ENCODE measurements at places on chromosomes 2 and 18.

DNA sequence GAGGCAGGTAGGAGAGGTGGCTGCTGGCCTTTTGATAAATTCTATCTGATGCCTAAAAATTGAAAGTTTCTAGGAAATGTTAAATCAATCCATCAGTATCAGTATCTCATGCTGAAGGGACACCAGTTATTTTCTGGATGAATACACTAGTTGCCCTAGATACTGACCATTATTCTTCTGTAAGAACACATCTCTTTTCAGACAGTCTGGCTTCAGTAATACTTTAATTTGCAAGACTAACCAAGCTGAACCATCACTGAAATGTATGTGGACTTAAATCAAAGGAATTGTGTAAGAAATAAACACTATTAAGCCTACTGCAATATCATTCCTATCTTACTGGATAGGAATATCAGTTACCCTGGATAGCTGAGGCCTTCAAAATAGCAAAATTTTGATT lies 1546.3 kb downstream of the LRP1B start:
- no peak for DNase-seq

DNA sequence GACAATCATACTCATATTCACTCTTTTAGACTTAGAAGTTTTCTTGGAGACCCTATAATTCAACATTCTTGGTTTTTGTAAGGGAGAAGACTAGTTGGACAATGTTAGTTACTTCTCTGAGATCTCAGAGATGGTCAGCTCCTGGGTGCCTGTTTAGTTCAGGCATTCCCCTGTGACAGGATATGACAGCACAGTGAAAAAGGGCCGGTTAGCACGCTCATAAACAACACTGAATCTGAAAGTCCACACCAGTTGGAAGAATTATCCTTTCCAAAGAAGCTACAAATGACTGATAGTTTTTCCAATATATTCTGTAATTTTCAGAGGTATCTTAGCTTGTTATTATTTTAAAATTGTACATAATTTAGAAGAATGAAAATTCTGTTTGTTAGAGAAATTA lies 75.7 kb downstream of the ADAM23 start:
- DNase-seq, result no peak

- DNase-seq, result no peak
Measured at GRCh38 chr2:119950966-119951365, 61.9 kb upstream of the EPB41L5 start.

- DNase-seq, result no peak
Measured at GRCh38 chr2:106642679-106643078, 155.5 kb downstream of the CD8B2 start.

DNA sequence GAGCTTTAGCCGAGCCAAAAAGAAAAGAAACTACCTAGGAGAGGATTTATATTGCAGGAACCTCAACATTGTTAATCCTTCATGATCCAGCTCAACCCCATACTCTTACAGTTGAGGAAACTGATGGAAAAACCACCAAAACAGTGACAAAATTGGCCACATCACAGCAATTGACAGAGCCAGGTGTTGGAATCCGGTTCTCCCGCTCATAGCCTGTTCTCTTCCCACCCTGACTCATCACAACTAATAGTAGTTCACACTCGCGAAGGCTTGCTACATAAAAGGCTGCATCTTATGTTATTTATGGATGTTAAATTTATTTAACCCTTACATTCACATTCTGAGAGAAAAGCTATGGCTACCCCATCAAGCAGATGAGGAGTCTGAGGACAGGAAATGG lies 33.7 kb downstream of the SLC9A4 start:
- no peak for DNase-seq

GRCh38 chr2:48228345-48228684 lies 301.6 kb upstream of the STON1 start:
- no peak for DNase-seq

GRCh38 chr2:241040081-241040803 lies 41.8 kb downstream of the SNED1 start:
- DNase-seq, result no peak

DNA sequence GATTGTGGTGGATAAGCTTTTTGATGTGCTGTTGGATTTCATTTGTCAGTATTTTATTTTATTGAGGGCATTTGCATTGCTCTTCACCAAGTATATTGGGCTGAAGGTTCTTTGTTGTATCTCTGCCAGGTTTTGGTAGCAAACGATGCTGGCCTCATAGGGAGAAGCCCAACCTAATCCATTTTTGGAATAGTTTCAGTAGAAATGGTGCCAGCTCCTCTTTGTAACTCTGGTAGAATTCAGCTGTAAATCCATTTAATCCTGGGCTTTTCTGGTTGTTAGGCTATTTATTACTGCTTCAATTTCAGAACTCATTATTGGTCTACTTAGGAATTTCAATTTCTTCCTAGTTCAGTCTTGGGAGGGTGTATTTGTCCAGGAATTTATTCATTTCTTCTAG lies 309.8 kb upstream of the SETBP1 start:
- DNase-seq, result no peak

GRCh38 chr2:162917626-162918025 lies 79.1 kb upstream of the KCNH7 start:
- DNase-seq, result no peak

DNA sequence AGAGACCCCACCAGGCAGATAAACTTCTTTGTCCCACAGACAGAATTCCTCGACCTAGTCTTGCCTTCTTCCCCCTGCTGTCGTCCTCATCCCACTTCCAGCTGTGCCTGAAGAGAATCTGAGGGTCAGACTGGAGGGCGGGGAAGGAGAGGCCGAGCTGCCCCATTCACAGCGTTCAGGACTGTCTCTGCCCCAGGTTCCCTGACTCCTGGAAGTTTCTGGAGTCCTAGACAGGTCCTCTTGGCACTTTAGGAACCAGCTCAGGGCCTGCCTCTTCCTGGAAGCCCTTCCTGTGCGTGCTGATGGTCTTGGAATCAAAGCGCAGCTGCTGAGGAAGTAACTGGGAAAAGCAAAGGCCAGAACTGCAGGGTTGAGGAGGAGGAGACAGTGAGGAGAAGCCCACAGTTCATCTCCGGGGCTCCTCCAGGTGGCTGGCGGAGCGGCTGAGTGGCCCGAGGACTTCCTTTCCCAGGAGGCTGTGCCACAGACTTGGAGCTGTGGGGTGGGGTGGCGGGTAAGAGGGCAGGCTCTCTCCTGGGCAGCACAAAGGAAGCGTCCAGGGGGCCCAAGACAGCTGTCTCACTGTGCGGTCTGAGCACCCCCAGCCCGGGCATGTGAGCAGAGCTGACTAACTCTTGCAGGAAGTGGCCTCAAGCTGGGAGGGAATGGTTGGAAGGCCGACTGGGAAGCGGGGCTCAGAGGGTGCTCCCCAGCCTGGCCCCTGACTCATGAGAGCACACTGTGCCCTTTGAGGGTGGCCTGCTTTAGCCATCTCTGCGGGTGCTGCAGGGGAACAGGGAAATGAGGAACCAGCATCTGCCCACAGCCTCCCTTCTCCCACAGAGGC lies 39.5 kb downstream of the SDC1 start:
- DNase-seq, result no peak

- DNase-seq, result no peak
Measured at GRCh38 chr2:6492573-6492972, 373.1 kb downstream of the CMPK2 start.

DNA sequence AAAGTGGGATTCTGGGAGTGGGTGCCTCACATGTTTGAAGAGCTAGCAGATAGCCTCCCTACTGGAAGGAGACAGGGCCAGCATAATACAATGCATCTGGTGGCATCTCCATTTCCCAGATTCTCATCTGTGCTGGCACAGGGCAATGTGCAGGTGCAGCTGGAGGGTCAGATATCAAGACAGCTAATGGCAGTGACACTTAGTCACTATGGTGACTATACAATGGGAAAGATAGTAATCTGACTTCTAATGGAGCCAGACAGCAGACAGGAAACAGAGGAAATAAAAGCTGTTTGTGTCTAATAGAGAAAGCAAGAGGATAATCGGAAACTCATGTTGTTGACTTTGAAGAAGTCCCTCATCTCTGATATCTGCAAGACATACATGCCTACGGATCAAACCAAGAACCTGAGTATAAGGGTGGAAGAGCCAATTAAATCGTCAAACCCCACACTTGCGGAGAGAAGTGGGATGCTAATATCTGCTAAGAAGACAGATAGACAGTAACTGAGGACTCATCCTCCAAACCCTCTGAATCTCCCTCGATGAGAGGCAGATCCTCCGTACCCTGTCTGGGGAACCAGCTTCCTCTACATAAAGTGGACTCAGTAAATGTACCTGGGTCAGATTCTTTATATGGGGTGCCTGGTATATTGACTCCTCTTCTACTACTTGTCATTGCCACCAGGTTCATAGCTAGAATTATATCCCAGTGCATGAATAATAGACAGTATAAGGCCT lies 692.7 kb downstream of the SOCS6 start:
- no peak for DNase-seq

DNA sequence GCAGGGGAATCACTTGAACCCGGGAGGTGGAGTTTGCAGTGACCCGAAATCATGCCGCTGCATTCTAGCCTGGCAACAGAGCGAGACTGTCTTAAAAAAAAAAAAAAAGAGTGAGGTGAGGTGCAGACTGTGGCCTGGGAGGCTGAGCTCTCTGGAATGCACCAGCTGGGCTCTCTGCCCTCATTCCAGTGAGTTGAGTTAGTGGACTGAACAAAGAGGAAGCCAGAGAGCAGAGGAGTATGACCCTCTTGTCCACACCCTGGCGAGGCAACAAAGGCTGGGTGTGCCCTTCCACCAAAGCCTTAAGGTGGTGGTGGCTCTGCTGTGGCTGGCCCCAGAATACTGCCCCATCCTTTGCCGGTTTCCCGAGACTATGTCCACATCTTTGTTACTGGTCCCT lies 71.3 kb upstream of the ACKR3 start:
- DNase-seq, result no peak

- DNase-seq, result no peak
Measured at GRCh38 chr2:228845162-228845925, 425.7 kb downstream of the PID1 start.

- DNase-seq, result no peak
Measured at GRCh38 chr2:183536290-183536689, 412.0 kb downstream of the NUP35 start.

- peak; percentile 73 for DNase-seq
Measured at GRCh38 chr18:66495844-66496243, 108.0 kb downstream of the CDH19 start.

GRCh38 chr18:32420084-32420750 lies 50.5 kb downstream of the GAREM1 start:
- no peak for DNase-seq

DNA sequence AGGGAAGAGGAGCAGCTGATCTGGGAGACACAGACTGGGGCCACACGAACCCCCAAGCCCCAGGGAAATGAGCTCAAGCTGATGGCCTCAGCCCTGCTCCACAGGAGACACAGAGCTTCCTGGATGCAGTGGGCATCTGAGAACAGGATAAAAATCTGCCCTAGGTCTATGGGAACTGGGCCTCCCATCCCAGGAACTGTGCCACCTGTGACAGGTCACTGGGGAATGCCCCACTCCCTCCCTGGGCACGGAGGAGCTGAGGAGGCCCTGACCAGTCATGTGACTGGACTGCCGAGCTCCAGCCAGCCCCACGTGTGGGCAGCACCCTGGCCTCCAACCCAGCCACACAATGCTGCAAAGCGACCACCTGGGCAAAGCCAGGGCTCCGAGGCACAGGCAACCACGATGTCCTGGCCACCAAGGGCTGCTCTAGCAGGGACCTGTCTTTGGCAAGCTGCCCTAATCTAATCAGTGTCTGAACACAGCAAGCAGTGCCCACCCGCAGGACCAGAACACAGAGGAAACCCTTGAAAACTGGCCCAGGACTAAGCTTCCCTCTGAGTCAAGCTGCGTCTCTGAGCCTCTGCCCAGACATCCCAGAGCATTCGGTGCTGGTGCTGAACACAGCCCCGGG lies 57.8 kb upstream of the ID2 start:
- DNase-seq, result no peak

DNA sequence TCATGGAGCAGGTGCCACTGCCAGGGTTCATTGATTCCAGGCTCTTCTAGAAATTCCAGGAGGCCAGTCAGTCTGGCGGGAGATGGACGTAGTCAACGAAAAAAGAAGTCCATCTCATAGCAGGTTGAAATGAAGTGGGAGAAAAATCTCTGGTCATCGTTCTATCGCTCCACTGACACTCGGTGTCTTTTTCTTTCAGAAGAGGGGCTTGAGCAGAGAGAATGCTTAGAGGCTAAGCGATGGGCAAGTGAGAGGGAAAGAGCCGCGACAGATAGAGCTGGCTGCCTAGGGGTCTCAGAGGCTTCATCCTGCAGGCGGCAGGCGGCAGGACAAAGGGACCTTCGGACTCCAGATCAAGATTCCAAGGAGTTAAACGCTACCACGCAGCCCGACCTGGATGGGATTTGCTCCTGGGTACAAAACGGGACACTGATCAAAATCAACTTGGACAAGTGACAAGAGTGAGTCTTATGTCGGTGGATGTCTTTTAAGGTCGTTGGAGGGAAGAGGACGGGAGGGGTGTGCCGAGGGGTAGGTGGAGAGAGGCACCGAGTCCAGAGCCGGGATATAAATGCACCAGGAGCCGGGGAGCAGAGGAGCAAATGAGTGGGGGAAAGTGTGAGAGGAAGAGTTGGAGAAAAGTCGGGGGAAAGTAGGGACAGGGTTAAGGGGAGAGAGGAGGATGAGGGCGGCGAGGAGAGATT lies 677 bp upstream of the TMEM178A start:
- DNase-seq, result no peak

GRCh38 chr2:120298173-120298835 lies 45.7 kb downstream of the RALB start:
- no peak for DNase-seq

DNA sequence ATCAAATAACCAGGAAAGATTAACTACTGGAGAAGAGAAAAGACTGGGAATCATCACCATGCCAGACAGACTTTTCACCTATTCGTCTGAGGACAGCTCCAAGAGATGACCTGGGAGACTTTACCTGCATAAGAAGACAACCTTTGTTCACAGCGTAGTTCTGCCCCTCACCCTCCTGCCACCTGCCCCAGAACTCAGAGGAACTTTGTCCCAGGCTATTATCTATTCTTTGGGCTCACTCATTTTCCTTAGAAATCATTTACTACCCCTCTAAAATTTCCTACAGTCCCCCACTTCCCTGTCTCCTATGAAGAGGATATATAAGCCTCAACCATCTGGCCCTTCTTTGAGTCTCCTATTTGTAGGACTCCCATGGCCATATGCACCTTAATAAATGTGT lies 19.3 kb upstream of the COPS8 start:
- DNase-seq, result no peak

DNA sequence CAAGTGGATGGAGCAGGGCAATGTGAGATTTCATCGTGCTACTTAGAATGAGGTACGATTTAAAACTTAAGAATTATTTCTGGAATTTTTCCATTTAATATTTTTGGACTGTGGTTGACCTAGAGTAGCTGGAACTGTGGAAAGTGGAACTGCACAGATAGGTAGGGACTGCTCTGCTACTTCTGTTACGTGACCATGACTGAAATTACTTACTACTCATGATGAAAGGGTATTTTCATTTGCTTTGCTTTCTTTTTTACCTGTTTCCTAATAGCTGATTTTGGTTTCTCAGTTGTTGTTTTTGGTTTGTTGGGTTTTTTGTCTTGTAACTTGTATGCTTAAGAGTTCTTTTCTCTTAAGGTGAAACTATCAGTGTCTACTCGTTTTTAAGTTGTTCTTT lies 11.4 kb downstream of the UBE2E3 start:
- DNase-seq, result peak; percentile 69

GRCh38 chr2:27828305-27828704 lies 56.8 kb downstream of the MRPL33 start:
- DNase-seq, result no peak

GRCh38 chr2:42859791-42860190 lies 67.4 kb upstream of the HAAO start:
- DNase-seq, result no peak
